Stimulated activated CD8-positive, alpha-beta memory T cell treated with anti-CD3 and anti-CD28 coated beads, Interleukin-2, amount 100 ng/mL, for 1 hour (primary cell): ENCODE measurements at places on chromosomes 5 and 9.

GRCh38 chr9:5978523-5978922 is 36.9 kb downstream of the RANBP6 start:
- no peak for DNase-seq

DNA sequence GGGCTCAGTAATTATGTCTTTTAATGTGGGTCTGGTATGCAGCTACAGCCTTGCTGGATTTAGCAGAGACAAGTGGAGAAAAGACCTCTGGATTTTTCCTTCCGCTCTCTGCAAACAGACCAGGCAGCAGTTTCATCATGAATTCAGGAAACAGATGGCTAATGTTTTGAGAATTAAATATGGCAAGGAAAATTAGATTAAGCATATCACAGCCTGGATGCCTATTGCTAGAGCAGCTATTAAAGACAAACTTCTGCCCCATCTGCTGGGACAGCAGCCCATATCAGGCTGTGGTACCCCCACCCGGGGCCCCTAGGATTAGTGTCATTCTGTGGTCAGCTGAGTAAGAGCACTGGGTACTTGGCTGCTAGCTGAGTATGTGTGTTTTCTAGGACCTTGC is 6.2 kb downstream of the SKP2 start:
- DNase-seq, result no peak

- no peak for DNase-seq
Measured at GRCh38 chr5:33886283-33886682, 5.5 kb downstream of the ADAMTS12 start.

GRCh38 chr9:129919277-129919676 is 84.0 kb downstream of the USP20 start:
- no peak for DNase-seq
